ENCODE measurements at places on chromosomes 2 and 18.

- DNase-seq = no peak
Observed at GRCh38 chr2:29894822-29895614, 26.4 kb downstream of the ALK start.

GRCh38 chr2:26268213-26268612, 23.5 kb downstream of the HADHB start:
- DNase-seq = no peak

GRCh38 chr2:12536976-12537375, 179.8 kb upstream of the TRIB2 start:
- DNase-seq = no peak

DNA sequence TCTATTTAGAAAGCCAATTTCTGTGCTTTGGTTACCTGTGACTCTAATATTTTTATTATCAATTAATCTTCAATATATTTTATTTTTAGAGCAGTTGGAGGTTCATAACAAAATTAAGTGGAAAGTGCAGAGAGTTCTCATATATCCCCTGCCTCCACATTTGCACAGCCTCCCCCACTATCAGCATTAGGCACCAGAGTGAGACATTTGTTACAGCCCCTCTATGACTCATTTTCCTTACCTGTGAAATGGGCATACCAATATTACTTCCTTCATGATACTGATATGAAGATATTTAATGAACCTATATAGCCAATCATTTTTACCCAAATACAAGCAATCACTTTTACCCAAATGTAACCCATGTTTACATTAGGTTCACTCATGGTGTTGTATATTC, 34.0 kb upstream of the CYTIP start:
- DNase-seq = no peak

DNA sequence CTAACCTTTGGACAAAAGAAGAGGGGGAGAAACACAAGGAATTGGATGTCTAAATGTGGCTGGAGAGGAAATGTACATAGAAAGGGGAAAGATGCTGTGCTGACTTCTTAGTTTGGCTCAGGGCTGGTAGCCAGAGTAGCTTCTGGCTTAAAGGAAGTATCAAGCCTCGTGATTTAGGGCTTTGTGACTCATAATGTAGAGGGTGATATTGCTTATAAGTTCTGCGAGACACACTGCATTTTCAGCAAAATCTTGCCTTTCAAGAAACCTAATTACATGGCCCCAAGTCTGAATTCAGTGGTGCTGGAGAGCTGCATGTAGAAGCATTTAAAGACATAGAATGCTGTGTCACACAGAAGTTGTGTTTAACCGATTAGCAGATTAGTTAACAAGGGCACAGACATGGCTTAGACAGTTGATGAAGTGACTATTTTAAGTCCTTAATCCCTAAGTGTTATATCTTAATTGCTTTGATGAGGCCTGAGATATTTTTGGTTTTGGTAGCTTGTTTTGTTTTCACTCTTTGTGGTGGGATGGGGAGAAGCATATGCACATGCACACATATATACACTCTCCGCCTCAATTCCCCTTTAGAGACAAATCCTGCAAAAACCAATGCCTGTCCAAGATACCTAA, 66.4 kb downstream of the EPAS1 start:
- DNase-seq = no peak

DNA sequence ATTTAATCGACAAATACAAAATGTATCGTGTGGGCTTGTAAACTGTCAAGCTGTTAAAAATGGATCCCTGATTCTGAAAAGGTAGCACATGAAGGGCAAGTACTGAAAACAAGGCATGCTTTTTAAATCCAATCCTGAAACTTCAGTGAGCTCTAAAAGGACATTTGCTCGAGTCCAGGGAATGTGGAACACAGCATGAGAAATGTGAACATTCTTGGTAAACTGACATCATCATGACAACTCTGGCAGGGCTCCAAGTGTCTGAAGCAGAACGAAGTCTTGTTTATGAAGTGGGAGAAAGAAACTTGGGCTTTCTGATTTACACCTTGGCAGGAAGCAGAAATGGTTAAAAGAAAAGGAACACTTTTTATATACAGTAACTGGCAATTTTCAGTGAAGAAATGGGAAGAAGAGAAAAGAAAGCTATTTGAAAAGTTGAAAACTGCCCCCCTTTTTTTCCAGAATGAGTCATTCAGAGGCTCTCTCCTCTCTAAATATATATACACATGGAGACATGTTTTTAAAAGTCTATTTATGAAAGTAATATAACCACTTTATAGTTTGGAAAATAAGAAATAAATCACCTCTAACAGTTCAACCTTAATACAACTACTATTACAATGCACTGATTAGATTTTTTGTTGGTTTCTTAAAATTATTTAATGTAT, 120.8 kb downstream of the GAREM1 start:
- DNase-seq = no peak

DNA sequence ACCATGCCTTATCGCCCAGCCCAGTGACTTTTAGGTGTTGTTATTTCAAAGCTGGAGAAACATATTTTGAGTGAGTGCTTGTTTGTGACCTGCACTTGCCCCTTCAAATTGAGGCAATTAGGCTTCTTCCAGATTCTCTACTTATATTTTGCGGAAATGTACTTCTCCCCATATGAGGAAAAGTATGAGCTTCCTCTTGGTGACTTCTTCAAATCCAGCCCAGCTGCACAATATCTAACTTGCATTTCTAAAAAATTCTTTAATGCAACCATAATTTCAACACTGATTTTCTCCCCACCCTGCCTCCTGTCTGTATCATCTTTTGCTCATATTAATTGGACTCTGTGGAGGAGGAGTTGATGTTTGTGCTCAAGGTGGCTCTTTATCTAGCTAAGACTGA, 391.2 kb upstream of the POU3F3 start:
- no peak for DNase-seq

GRCh38 chr18:8982416-8983183, 119.9 kb upstream of the NDUFV2 start:
- no peak for DNase-seq

GRCh38 chr18:7370802-7371201, 139.9 kb downstream of the LRRC30 start:
- no peak for DNase-seq

GRCh38 chr18:41719808-41720207, 235.2 kb upstream of the PIK3C3 start:
- DNase-seq = no peak

GRCh38 chr2:19361325-19361990, 3.0 kb upstream of the OSR1 start:
- no peak for DNase-seq

DNA sequence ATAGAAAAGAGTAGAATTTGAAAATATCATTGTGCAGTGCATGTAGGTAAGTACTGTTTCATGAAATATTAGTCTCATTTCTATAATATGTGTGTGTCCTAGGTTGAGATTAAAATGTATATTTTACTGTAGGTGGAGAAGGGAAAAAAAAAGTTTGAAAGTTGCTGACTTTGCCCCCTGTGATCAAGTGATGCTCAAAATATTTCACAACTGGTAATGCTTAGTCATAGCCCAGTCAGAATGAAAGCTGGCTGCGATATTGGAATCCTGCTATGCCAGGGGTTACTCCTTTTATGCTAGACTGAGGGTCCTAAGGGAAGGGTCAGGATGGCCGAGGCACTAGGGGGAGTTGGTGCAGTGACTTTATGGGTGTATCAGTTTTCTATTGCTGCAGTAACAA, 19.5 kb upstream of the CFAP36 start:
- no peak for DNase-seq

GRCh38 chr2:163345795-163346573, 389.8 kb downstream of the FIGN start:
- peak; percentile 27 for DNase-seq

GRCh38 chr18:11511434-11512095, 97.8 kb upstream of the SLC35G4 start:
- DNase-seq = no peak

DNA sequence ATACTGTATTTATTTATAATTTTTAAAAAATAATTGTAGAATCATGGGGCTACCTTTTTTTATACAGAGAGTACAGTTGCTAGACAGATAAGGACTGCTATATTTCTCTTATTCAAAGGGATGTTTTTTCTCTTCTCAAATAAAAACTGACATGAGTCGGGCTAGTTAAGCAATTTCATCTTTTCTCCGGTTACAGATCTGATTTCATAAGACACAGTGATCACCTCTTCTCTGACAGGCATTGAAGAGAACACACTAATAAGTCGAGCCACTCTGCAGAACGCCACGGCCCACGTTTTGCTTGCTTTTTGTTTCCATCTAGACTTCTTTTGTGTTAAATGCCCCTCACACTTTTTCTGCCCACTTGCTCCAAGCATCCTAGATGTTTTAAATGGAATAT, 85.4 kb downstream of the HNRNPLL start:
- DNase-seq = no peak

GRCh38 chr2:194883711-194884110, 773.3 kb upstream of the SLC39A10 start:
- DNase-seq = no peak

GRCh38 chr2:28601616-28602015, 105.8 kb downstream of the PLB1 start:
- DNase-seq = no peak

- DNase-seq = no peak
Observed at GRCh38 chr2:134999521-134999920, 47.7 kb downstream of the MAP3K19 start.

- peak; percentile 7 for DNase-seq
Observed at GRCh38 chr2:108927936-108928659, 60.9 kb downstream of the EDAR start.

DNA sequence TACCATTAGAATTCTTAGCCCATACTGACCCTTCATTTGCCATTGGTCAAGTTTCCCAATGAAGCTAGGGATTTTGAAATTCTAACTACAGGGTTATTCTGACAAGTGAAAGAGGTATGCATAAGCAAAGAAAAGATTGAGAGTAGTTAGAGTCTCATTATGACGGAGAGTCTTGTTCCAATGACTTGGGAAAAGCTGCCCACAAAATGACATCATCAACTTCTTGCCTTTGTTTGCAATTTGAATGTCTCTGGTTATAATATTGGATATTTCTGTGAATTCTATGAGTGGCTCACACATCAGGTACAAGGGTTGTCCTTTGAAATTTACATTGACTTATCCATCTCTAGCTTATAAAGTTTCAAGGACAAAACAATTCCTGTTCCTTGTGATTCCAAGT, 772.2 kb downstream of the TRIB2 start:
- no peak for DNase-seq

DNA sequence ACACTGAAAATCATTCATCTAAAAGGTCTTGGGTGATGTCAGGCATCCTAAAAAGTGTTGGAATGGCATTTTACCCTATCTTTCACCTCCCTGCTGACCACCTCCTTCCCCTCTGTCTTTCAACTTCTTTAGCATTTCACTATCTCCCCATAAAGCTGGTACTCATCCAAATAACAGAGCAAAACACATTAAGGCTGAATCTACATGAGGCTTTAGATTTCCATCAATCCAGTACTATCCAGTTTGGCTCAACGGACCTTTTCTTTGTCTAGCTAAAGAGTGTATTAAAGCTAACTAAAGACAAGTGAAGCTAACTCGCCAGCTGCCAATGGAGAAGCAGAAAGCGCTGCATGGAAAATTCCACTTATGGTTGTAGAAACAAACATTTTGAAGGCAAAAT, 122.5 kb upstream of the NCKAP5 start:
- no peak for DNase-seq

- no peak for DNase-seq
Observed at GRCh38 chr2:232024457-232024856, 62.9 kb downstream of the DIS3L2 start.

DNA sequence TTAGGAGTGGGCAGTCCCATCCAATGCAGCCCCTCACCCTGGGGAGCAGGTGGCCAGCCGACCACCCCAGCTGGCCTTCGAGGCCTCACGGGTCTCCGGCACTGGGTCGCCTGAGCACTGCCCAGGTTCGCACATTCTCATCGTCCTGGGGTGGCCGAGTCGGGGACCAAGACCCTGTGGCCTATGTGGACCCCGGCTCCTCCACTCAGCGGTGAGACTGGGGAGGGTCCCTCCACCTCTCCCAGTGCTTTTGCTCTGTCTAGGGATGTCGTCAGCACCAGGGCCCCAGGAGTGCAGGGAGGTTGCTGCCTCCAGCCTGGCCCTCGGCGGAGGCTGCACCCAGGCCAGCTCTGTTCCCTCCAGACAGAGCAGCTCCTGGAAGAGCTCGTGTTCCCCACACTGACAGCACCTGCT, 89.6 kb downstream of the TPO start:
- no peak for DNase-seq

DNA sequence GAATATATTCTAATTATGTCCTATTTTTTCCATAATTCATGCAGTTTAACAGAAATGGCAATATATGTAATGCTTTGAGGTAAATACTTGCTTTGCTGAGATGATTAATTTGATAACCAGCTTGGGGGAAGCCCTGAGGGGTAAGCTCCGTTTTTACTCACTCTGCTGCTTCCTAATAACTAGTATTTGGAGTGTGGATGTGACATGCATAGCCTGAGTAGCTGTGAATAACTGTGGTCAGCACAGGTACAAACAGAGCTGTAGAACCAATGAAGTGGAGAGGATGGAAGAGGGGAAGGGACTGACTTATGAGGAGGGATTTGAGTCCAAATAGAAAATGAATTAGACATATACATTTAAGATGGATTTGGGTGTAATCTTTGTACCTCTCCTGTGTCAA, 1495.5 kb upstream of the DDX18 start:
- DNase-seq = no peak

- DNase-seq = no peak
Observed at GRCh38 chr2:65353927-65354326, 78.5 kb downstream of the SPRED2 start.

DNA sequence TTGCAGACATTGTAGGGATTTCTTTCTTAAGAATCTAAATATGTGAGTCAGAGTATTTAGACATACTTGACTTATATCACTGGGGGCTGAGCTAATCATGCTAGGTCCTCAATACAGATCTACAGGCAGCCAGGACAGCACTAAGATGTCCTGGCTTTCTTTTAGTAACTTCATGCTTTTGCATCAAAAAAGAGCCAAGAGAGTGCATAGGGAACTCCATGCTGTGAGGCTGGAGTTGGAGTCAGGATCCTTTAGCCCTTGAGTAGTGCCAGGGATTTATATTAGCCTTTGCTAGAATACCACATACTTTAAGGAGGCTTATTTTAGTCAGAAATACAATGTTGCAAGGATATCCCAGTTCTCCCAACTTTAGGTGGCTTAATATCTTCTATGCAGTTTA, 289.7 kb downstream of the CCDC85A start:
- DNase-seq = no peak
